Stimulated activated CD8-positive, alpha-beta memory T cell treated with anti-CD3 and anti-CD28 coated beads, Interleukin-2, amount 100 ng/mL, for 1 hour (primary cell): ENCODE measurements at places on chromosomes 13 and 19.

DNA sequence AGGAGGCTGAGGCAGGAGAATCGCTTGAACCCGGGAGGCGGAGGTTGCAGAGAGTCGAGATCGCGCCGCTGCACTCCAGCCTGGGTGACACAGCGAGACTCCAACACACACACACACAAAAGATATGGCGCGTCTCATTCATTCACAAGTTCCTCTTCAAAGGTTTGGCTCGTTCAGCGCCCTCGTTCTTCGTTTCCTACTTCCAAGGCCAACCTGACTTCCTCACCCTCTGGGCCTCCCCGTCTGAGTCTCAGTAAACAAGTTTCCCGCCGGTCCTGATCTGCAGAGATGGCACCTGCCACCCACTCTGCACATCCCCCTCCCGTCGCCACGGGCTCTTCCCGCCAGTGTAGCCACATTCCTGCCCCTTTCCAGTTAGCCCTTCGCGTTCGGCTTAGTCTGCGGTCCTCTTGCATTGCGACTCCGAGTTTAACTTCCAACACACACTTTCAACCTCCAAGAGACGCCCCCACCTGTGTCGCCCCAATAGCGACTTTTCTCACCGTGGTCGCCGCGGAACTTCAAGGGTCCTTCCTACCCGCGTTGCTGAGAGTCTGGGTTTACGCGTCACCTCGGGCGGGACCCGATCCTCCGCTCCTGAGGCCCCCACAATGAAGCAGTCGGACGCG is 1.3 kb upstream of the BSG start:
- DNase-seq = no peak

DNA sequence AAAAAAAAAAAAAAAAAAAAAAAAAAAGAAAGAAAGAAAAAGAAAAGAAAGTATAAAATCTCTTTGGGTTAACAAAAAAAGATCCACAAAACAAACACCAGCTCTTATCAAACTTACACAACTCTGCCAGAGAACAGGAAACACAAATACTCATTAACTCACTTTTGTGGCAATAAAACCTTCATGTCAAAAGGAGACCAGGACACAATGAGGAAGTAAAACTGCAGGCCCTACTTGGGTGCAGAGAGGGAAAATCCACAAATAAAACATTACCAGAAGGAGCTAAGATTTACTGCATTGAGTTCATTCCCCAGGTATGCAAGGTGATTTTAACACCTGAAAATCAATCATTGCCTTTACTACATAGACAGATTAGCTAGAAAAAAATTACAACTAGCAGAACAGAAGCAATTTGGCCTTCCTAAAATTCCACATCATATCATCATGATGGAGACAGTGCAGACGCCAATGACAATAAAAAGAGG is 9.6 kb upstream of the CEACAM5 start:
- no peak for DNase-seq

GRCh38 chr19:3995607-3996006 is 10.3 kb upstream of the EEF2 start:
- DNase-seq = no peak

GRCh38 chr13:36536546-36536945 is 104.3 kb downstream of the CCNA1 start:
- DNase-seq = no peak

DNA sequence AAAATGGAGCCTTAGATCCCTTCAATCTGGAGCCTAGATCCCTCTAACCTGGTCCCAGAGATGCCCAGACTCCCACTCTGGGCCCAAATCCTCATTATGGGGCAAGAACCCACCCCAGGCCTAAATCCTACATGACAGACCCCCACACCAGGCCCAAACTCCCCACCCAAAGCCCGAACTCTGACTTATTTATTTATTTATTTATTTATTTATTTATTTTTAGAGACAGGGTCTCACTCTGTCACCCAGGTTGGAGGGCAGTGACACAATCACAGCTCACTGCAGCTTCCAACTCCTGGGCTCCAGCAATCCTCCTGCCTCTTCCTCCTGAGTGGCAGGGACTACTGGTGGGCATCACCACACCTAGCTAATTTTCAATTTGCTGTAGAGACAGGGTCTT is 12.0 kb downstream of the FBN3 start:
- no peak for DNase-seq

DNA sequence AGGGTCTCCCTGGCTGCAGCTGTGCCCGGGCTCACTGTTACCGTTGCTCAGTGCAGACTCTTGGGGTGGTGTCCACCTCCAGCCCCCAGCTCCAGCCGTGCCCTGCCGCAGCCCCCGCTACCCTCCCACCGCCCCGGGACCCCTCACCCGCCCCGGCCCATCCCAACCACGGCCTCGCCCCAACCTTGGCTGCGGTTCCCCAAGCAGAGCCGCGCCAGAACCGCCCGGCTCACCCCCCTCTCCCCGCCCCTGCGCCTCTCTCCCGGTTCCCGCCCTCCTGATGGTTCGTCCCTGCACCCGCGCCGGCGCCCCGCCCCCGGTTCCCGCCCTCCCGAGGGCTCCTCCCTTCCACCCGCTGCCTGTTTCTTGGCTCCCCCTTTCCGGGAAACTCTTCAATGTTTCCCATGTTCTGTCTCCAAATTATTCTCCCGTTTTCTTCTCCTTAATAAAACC is 40.3 kb downstream of the ANKRD10 start:
- DNase-seq = peak; percentile 9
